ENCODE measurements at places on chromosomes 7 and 10.

- no peak for DNase-seq
Measured at GRCh38 chr10:119305860-119306513, 98.6 kb downstream of the GRK5 start.

GRCh38 chr7:80924090-80924489, 5.2 kb upstream of the SEMA3C start:
- DNase-seq, result no peak

GRCh38 chr7:32761451-32762205, 129.9 kb downstream of the KBTBD2 start:
- DNase-seq, result no peak

- no peak for DNase-seq
Measured at GRCh38 chr10:114284346-114285071, 45.5 kb downstream of the VWA2 start.

DNA sequence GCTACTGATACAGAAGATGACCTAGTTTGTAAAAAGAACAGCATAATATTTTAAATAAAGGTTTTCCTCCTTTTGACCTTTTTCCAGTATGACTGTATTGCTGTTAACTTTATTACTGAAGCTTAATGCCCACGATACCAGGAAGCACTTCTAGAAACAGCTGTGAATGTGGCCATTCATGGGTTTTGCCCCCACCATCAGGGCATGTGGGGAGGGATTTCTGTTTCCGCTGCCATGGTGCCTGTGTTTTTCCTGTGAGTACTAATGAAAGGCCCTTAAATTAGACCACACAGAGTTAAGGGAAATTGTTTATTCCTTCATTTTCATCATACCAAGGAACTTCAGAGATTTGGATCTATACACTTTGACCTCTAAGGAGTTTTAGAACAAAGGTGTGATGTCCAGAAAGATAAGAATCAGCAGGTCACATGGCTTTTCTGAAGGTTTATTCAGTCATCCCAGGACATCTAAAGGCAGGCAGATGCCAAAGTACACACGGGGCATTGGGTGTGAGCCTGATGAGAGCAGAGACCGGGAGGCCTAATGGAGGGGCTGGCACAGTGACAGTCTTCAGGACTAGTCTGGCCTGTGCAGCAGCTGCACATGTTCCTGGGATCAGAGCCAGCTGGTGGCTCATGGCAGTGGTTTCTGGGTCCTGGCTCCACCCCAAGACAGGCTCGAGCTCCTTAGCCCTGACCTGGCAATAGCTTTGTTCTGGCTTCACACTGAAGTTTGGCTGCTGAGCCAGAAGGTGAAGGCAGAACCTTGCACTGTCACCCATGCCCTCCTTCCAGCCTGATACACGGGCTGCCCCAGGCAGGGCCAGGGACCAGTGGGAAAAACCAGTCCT, 190.9 kb downstream of the REEP3 start:
- DNase-seq, result no peak

- DNase-seq, result no peak
Measured at GRCh38 chr10:26335574-26336093, 102.5 kb upstream of the APBB1IP start.

- DNase-seq, result no peak
Measured at GRCh38 chr7:140062118-140062527, 628 bp downstream of the PARP12 start.

- DNase-seq, result no peak
Measured at GRCh38 chr7:79272938-79273337, 180.5 kb downstream of the MAGI2 start.

DNA sequence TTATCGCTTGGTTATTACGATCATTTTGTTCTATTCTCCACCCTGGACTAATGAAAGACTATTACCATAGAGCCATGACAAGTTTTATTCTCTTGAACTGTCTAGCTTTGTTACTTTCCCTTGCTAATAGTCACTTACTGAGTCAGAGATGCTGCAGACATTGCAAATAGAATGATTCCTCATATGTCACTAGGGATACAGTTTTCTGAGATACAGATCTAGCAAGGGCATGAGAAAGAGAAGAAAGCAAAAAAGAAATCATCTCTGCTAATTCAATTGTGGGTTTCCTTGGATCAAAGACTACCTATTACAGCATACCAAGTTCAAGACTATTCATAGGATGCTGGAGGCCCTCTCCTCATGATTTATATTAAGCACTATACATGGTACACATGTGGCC, 204.3 kb downstream of the MBL2 start:
- no peak for DNase-seq

DNA sequence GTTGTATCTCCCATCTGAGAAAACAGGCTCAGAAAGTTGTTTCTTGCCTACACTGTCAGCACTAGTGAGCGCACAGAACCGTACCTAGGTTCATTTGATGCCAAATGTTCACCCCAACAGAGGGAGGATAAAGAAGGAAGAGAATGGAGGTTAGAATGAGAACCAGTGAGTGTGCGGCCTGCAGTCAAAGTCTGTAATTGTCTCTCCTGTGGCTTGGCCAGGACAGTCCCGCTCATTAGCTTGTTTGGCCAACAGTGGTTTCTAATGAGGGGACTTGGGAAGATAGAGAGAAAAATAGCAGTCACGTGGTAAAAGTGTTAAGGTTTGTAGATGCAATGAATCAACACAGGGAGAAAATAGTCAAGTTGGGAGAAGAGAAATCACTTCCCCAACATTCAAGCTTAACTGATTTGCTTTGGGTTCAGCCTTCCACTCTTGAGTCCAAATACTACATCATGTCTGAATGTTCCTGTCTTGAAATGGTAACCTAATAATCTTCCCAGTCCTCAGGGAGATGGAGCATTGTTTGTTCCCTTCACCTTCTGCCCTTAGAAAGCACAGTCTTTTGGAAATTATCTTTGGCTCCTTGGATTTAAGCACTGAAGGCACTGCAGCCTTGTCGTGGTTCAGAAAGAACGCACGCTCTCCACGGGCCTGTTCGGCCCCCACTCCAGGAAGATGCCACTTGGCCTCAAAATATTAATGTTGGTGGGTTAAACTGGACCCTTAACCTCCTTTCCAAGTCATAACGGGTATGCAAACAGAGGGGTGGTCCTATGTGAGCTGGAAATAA, 360.4 kb upstream of the ZNF32 start:
- DNase-seq, result no peak

DNA sequence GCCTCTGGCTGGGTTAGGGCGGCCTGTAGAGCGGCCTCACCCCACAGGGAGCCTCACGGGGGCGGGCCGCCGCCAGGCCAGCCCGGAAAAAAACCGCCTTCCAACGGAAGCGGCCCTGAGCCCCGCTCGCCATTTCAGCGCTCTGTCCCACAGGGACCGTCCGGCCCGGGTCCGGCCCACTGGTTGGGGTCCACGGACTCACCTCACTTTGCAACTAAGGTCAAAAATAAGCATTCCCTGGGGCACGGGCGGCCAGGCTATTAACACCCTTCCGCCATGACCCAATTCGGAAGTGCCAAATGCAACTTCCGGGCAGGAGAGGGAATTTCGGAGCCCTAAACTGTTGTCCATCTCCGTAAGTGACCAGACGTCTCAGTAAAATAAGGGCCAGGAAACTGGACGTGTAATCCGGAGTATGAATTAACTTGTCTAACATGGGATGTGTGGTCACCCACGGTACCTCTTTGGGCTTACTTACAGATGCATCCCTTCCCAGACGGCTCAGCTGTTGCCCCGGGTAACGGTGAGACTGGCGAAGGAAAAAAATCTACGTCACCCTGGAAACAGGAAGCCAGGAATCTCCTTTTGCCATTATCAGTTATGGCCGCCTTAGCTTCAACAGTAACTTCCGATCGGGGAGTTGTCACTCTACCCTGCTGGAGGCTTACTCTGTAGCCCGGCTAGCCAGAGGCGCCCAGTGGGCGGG, at the start of gene BBIP1:
Gene BBIP1 (minus strand): TSS at position 538 of the 706 bp plus-strand sequence. CDS start 1,023 bp downstream, outside the sequence.
- DNase-seq, result peak; percentile 97

DNA sequence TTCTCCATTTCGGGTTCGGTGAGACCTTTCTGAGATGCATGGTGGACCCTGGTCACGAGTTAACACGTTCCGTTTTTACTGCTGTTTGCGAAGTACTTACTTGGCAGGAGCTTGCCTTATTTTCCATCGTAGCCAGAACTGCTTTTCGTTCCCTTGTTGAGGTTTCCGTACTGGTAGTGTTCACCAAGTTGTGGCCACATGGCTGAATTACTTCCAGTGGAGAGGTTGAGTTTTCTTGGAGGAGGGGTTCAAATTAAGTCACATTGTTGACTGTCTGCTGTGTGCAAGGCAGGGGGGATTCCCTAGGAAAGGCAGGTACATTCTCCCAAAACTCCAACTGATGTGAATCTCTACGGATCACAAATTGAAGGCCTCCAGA, 4.0 kb downstream of the MXI1 start:
- no peak for DNase-seq

- no peak for DNase-seq
Measured at GRCh38 chr10:13769946-13770345, 183.2 kb downstream of the PRPF18 start.

DNA sequence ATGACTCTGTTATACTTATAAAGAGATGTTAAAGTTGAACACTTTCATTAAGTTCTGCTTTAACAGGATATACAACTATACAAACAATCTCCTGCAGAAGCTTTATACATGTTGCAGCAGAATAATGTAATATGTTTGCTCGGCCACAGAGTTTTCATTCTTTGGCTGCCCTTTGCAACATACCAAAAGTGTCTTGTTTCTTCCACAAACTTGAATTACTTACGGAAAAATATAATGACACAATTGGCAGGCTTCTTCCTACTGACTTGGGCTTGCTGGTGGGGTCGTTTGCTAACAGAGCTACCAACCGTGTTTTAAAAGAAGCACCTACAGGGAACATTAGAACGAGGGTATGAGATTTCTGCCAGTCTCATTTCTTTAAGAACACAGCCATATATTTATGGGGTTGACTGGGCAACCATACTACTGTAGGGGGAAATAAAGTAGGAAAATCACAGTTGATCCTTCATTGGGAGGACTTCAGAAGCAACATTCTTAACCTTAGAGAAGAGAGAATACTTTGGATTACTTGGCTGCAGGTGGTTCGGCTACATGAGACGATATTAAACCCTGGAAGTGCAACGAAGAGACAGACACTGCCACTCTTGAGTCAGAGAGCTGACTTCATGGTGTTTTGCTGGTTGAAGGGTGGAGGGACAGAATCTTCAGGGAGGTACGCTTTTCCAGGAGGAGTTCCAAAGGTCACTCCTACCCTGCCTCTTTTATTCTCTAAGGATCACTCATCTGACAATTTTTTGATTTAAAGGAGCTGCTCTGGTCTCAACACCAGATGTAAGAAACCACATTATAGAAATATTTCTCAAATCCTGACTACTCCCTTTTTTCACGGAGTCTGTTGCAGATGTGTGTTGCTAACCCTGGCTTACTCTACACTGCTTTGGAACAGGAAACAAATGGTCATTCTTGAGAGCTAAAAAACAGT, 123.9 kb downstream of the SEMA3C start:
- no peak for DNase-seq

DNA sequence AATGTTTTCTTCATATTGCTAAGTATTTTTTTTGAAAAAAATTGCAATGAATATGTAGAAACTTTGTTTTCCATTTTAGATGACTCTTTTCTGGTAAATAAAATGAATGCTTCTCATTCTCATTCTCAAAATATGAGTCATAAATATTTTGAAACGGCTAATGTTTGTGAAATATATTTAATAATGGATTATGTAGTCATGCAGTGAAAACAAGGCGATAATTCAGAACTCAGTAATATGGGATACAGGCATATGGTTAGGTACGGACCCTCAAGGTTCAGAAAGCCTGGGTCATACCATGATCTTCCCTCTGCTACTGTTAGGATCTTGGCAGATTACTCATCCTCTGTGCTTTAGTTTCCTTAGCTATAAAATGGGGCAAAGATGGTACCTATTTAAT, 46.2 kb upstream of the SLC39A12 start:
- DNase-seq, result no peak

DNA sequence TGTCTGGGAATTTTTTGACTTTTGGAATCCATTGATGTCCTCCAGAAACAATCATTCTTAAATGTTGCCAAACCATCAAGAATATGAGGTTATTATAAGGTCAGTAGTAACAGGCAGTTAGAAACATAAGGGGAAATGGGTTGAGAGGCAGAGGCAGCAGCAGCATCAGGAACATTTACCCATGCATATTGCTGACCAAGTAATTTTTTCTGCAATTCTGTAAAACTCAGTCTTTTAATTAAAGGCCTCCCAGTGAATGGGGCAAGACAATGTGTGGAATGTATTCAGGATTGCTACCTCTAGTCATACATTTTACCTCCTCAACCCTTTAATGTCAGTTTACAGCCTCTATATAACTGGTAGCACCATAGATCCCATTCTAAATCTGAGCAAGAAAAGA, 66.5 kb upstream of the SKAP2 start:
- no peak for DNase-seq

GRCh38 chr7:119571666-119572065, 701.3 kb upstream of the KCND2 start:
- DNase-seq, result no peak

GRCh38 chr7:155746188-155746587, 66.1 kb downstream of the SHH start:
- no peak for DNase-seq

- no peak for DNase-seq
Measured at GRCh38 chr10:76543655-76544054, 1094.0 kb downstream of the KCNMA1 start.

DNA sequence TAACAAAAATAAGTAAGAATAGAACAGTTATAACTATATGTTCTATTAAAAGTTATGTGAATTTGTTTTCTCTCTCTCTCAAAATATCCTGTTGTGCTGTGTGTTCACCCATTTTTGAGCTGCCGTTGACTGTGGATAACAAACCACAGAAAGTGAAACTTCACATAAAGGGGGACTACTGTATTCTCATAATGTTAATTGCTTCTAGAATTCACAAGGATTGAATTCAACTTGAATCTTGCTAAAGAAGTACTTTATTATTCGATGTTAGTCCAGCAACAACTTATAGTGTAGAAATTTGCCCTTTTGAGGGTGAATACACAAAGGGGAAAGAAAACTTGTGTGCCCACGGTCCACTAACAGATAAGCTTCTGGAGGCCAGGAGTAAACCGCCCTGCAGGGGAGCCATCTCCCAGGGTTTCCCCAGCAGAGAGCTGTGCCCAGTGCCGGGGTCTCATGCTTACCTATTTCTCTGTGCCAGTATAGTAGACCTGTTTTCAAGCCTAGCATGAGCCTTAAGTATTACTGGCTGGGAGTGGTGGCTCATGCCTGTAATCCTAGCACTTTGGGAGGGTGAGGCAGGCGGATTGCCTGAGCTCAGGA, 87.1 kb downstream of the KAT6B start:
- DNase-seq, result no peak

- no peak for DNase-seq
Measured at GRCh38 chr10:112637901-112638300, 190.9 kb downstream of the VTI1A start.

DNA sequence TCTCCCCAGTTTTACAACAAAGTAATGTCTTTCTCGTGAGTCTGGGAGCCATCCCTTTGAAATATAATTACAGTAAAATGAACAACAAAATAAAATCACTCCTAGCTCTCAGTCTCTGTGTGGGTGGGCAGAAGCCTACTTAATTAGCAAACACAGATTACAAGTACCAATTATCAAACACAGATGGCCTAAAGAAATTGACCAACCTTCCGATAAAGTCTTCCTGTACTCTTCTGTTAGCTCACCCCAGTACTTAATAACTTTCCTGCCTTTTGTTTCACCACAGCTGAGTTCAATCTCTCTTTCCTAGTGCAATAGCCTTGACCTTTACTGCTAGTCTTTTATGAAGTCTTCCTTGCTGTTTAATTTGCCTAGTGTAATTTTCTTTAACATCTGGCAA, 719.2 kb upstream of the MBL2 start:
- no peak for DNase-seq
